Common myeloid progenitor, CD34-positive (primary cell): ENCODE measurements at places on chromosomes 4 and X.

GRCh38 chr4:22348410-22348809, 167.5 kb downstream of the ADGRA3 start:
- no peak for DNase-seq

GRCh38 chr4:111618908-111619307, 526.3 kb upstream of the FAM241A start:
- DNase-seq = no peak

DNA sequence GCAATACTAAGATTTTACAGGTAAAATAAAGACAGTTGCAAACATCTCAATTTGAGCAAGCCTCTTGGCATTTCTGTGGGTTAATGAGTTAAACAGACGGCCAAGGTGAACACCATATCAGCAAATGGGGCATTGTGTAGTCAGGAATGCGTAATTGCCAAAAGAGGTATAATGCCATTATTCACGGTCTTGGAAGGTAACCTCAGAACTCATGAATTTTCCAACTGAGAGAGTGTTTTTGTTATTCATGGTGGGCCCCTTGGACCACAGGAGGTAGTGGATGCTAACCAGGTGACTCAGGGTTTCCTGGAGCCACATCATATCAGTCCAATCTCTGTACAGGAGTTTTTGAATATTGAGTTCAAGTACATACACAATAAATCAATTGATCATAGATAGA, 368.0 kb upstream of the TECRL start:
- DNase-seq = no peak

- peak; percentile 29 for DNase-seq
Observed at GRCh38 chr4:108834835-108835384, 72.1 kb upstream of the ETNPPL start.

- peak; percentile 11 for DNase-seq
Observed at GRCh38 chr4:25441519-25442117, 64.6 kb downstream of the ANAPC4 start.

- peak; percentile 39 for DNase-seq
Observed at GRCh38 chr4:56817840-56818491, 3.5 kb downstream of the SPINK2 start.

DNA sequence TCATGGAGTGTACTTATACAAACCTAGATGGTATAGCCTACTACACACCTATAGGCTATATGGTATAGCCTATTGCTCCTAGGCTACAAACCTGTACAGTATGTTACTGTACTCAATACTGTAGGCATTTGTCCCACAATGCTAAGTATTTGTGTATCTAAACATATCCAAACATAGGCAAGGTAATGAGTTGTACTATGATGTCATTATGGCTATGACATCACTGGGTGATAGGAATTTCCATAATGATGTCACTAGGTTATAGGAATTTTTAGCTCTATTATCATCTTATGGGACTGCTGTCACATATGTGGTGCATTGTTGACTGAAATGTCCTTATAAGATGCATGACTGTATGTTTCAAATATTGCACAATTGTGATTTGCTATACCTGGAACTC, 5.5 kb upstream of the PAGE1 start:
- DNase-seq = no peak

DNA sequence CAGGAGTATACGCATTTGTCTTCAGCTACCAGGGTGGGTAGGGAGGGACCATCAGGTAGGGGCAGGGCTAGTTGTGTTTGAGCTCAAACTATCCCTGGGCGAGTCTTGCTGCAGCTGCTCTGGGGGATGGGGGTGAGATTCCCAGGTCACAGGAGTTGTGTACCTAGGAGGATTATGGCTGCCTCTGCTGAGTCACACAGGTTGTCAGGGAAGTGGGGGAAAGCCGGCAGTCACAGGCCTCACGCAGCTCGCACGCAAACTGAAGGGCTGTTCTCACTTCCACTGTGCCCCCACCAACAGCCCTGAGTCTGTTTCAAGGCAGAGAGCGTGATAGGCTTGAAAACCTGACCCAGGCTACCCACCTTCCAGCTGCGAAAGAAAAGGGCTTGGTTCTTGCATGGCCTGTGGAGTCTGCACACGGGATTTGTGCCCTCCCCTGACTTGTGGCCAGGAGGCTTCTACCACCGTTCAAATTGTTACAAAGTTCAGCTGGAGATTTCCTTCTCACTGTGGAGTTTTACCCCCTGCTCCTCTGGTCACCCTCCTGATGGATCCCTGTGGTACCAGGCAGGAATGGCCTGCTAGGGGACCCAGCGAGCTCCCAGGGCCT, 63.8 kb downstream of the ARFIP1 start:
- no peak for DNase-seq

DNA sequence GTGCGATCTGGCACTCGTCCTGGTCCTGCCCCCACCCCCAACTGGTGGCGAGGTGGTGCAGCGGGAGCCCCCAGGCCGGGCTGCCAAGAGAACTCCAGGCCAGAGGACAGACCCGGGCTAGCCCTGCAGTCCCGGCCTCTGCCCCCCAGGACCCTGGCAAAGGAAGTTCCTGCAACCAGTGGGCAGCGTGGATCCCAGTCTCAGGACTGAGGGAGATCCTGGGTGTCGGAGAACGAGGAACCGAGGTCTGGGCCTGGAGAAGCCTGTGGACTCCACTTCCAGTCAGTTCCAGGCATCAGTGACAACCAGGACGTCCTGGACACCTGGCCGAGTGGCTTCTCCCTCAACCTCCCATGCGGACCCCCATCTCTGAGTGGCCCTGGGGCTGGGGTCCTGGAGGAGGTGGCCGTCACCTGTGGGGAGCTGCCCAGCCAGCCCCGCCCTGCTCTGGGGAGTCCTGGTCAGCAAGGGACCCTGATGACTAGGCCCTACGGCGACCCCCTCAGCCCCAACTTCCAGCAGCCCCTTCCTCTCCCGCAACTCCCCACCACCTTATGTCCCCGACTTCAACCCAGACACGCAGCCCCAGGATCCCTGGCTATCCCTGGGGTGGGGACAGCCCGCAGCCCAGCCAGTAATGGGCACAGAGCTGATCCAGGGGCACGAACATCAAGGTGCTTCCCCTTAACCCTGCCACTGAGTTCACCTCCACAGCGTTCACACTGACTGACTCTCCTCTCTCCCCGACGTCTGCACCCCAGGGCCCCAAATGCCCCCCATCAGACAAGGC, 53.7 kb upstream of the NKX1-1 start:
- no peak for DNase-seq

- no peak for DNase-seq
Observed at GRCh38 chrX:80879143-80879542, 69.5 kb upstream of the BRWD3 start.

DNA sequence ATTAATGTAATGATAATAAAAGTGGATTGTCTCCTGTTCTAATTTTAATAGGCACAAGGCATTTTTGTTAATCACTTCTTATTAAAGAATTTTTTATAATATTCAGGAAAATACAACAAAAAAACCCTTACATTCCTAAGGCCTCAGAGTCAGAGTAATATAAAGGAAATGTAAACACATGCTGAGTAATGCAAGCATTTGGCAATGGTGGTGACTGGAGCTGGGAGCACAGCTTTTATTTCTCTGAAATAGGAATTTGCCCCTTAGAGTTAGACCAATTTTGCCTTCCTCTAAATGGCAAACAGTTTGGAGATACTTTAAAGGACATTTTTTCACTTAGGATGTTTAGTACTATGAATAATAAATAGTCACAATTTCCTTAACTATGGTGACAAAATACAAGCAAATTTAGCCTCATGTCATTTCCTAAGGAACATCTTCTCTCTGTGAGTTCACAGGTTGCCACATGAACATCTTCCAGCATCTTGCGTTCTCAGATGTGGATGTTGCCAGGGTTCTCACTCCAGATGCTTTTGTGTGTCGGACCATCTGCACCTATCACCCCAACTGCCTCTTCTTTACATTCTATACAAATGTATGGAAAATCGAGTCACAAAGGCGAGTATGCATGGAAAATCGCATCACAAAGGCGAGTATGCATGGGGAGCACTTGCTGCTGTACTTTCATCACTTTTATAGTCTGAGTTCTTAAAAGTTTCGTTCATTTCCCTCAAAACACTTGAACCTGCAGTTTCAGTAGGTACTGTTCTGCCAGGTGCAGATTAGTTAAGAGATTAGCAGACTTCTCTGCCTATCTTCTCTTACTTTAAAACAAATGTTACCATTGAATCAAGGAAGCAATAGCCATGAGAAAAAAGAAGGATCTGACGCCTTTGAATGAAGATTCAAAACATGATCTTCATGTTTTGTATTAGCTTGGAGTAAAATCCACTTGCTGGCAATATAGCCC, 15.9 kb upstream of the F11 start:
- DNase-seq = no peak

DNA sequence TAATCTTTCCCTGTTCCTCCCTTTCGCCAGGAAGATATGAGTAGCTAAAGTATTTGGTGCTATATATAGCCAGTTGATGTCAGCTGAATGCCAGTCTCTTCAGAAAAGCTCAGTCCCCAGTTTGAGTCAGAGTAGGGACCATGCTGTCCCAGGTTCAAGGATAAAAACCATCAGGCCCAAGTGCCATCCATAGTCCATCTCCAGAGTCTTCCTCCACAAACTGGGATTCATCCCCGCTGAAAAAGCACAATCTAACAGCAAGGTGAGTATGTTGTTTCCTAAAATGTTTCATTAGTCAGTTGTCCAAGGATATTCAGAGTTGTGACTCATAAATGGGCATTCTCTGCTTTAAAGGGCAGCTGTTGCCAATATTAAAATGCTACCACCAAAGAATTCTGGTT, at the start of gene MYOZ2:
MYOZ2 (plus strand) TSS at position 112 of the 401 bp plus-strand sequence. CDS start 694 bp downstream, outside the sequence.
- DNase-seq = no peak

GRCh38 chr4:104066533-104066932, 346.7 kb upstream of the TACR3 start:
- no peak for DNase-seq
